NCI-H1436 (cell line): ENCODE measurements at places on chromosomes 2 and 18.

DNA sequence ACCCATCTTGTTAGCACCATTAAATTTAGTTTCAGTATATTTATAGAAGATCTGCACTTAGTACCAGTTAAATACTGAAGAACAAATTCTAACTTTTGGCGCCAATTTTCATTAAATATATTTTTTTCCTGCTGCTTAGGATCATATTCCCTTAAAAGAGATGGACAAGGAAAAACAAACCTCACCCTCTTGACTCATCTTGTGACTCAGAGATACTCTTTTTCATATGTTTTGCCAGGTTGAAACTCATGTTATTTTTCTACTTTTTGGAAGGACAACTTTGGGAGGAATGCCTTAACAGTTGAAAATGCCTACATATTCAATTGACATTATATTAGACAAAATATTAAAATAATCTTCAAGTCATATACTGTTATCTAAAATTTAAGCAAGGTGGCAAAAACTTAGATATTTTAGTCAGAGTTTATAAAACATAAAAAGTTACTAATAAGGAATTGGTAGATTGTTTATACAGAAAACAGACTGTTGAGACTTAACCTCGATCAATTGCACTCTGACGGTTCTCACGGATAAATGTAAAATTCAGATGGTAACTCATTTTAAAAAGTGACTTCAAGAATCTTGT is 36.2 kb downstream of the PNO1 start:
- DNase-seq: no peak

DNA sequence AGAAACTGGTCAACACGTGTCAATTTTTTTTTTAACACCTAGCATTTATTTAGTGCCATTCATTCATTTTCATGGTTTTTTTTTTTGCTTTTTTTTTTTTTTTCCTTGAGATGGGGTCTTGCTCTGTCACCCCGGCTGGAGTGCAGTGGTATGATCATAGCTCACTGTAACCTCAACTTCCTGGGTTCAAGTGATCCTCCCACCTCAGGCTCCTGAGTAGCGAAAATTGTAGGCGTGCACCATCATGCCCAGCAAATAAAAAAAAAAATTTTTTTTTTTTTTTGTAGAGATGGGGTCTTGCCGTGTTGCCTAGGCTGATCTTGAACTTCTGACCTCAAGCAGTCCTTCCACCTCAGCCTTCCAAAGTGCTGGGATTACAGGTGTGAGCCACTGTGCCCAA is 21.1 kb downstream of the USP14 start:
- no peak for DNase-seq

- DNase-seq: peak; percentile 3
These were observed 26.1 kb downstream of the KCTD18 start for GRCh38 chr2:200483729-200484198.

GRCh38 chr2:53202063-53202462 is 565.5 kb upstream of the CHAC2 start:
- no peak for DNase-seq

GRCh38 chr2:170509452-170510193 is 205.5 kb upstream of the SP5 start:
- no peak for DNase-seq
